ENCODE measurements at places on chromosomes 12 and 14.

- no peak for DNase-seq
Observed at GRCh38 chr14:55117803-55118441, 11.1 kb upstream of the LGALS3 start.

DNA sequence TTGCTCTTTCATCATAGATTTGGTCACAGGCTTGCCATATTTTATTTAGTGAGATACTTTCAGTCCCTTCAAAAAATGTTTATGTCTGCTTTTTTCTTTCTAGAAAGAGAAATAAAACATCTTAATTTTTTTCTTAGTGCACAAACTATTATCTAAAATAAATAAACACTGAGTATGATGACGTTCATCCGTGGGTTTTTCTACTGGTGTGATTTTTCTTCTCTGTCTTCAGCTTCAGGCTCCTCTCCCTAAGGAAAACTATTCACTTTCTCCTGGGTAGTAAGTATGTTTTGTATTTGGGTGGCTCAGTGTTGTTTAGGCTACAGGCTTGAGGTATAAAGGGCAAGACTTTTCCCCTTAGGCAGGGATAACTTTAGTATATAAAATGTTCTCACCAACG lies 154.7 kb downstream of the DACT1 start:
- no peak for DNase-seq

GRCh38 chr14:73726025-73726961 lies 12.1 kb upstream of the PNMA1 start:
- no peak for DNase-seq

DNA sequence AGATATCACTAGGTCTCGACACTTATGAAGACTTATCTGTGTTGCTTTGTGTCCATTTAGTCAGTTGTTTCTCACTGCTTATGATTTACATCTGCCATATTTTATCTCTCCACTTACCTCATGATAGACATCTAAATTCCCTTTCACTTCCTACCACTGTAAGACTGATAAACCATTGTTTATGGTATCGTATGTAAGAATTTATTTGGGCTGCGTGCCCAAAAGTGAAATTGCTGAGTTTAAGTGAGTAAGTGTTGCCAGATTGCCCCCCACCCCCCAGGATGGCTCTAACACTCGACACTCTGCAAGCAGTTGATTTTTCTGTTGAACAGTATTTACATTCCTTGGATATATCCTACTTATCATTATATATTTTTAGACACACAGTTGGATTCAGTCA lies 69.9 kb upstream of the MON2 start:
- no peak for DNase-seq

- DNase-seq: no peak
Observed at GRCh38 chr12:19058235-19059021, 71.1 kb upstream of the PLEKHA5 start.

DNA sequence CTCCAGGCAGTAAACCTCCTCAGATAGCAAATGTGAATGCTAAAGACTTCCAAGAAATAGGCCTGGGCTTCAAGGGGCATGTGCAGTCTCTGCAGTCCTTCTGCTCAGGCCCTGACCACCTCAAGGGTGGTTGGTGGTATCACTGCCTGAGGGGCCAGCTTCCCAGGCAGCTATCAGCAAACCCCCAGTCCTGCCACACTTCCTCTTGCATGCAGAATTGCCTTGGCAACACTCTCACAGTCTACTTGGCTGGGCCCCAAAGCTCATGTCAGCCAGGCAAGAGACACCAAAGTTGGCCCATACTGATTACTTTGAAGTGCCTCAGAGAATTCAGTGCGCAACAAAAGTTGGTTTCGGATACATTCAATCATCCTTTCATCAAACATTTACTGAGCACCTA lies 3.5 kb upstream of the ASB8 start:
- DNase-seq: no peak

GRCh38 chr14:102900631-102901571 lies 21.6 kb upstream of the AMN start:
- no peak for DNase-seq

DNA sequence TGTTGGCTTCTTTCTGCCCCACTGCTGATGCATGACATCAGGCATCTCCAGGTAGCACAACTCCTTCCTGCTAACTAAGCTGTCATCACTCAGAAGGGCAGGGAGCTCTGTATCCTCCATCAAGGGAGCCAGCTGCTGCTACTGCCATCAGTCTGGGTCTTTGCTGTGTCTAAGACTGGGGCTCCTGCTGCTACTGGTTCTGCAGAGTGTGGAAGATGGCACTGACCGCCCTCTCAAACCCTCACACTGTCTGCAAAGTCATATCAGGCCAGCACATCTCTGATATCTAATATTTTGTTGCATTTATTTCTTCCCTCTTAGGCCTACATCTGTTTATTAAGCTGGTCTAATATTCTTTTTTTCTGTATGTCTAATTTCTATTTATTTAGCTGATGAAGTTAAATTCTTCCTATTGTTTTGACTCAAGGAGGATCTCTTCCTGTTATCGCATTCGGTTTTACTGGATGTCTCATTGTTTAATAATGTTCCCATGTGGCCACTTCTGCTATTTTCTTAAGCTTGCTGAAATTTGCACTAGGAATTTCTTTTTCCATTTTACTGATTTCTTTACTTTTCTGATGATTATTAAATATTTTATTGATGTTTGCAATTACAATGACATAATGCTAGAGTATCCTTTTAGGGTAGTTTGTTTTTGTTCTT lies 7.6 kb upstream of the E2F7 start:
- no peak for DNase-seq

Data from stimulated activated CD4-positive, alpha-beta T cell treated with anti-CD3 and anti-CD28 coated beads, Interleukin-12 subunit alpha, Interleukin-12 subunit beta, amount 100 ng/mL, for 24 hours (primary cell).